HFFc6 (cell line): ENCODE measurements at places on chromosomes 1 and 21. TPM values are rescaled to one million over a fixed set of nuclear protein-coding genes. Genes with fewer than 3 reads are reported as not detected.

- H3K4me3 ChIP-seq = no peak overlapping the region
- H3K4me1 ChIP-seq = peaks cover 15% of the 10 kb centered on the region
- H3K27me3 ChIP-seq = peaks cover 7% of the 10 kb centered on the region
- H3K27ac ChIP-seq = no peak overlapping the region
Observed at GRCh38 chr21:39681257-39681656, 63.7 kb upstream of the IGSF5 start.

- peaks cover 46% of the 10 kb centered on the region for H3K4me1 ChIP-seq
- no peaks in the 10 kb centered on the region for H3K36me3 ChIP-seq
- H3K4me3 ChIP-seq = peak overlapping the region; percentile 82
Observed at GRCh38 chr1:12596007-12596821, 21.8 kb downstream of the DHRS3 start.

GRCh38 chr1:230288641-230289349 lies 137.3 kb downstream of the PGBD5 start:
- H3K4me3 ChIP-seq = no peak overlapping the region
- H3K27ac ChIP-seq = no peak overlapping the region
- H3K27me3 ChIP-seq = peaks cover 20% of the 10 kb centered on the region
- no peak for DNase-seq

DNA sequence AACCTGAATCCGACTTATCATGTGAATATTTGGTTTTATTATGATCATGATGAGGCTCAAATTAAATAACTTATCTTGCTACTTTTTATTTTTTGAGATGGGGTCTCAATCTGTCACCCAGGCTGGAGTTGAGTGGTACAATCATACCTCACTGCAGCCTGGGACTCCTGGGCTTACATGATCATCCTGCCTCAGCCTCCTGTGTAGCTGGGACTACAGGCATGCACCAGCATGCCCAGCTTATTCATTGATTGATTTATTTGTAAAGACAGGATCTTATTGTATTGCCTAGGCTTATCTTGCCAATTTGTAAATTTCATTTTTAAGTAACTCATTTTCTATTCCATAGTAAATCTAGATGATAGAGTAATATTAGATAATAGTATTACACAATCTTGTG lies 84.3 kb downstream of the COL11A1 start:
- H3K27me3 ChIP-seq = no peaks in the 10 kb centered on the region
- no peak overlapping the region for H3K27ac ChIP-seq
- no peak for DNase-seq
- peaks cover 32% of the 10 kb centered on the region for H3K36me3 ChIP-seq
- no peaks in the 10 kb centered on the region for H3K4me1 ChIP-seq
- H3K4me3 ChIP-seq = no peak overlapping the region

DNA sequence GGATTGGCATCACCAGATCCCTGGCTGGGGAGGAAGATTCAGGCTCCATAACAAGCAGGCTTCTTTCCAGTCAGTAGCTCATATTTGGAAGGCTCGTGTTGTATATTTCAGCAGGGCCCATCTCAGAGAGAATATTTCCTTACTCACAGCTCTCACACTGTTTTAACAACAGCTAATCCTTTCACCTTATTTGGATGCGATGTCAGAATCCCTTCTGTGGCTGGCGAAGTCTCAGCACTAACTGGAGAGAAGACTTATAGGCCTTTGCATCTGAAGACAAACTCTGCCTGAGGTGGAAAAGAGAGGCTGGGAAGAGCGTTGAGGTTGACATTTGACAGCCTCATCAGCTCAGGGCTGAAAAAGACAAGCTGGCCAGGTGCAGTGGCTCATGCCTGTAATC lies 47.2 kb upstream of the CAPZB start:
- peaks cover 14% of the 10 kb centered on the region for H3K36me3 ChIP-seq
- H3K4me1 ChIP-seq = no peaks in the 10 kb centered on the region
- H3K27me3 ChIP-seq = peaks cover 7% of the 10 kb centered on the region

DNA sequence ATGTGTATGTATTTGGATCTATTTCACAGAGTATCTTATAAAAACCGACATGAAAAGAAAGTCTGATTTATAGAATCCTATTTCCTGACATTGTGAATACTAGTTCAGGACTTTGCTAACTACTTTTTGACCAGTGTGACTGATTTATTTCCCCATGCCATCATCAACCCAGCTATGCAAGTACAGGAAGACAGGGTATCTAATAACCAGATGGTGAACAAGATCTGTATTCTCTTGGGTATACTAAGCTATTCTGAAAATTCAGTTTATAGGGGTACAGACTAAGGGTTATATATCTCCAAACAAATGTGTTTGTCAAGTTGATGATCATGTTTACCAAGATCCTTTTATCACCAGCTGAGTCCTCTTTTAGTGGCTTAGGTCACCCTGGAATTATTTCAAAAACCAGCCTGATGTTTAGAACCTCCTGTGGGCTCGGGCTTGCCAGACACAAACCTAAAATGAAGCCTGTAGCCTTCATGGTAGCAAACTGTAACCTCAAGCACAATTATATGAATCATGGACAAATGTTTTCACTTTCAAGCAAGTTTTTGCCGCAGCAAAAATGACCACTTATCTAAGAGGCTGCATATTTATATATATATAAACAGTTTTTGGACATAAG lies 185.1 kb downstream of the FGGY start:
- peak overlapping the region; percentile 61 for H3K27ac ChIP-seq
- no peak overlapping the region for H3K4me3 ChIP-seq
- H3K36me3 ChIP-seq = peaks cover 14% of the 10 kb centered on the region
- peaks cover 53% of the 10 kb centered on the region for H3K4me1 ChIP-seq
- peak; percentile 53 for DNase-seq

- no peak overlapping the region for H3K27ac ChIP-seq
- H3K27me3 ChIP-seq = no peaks in the 10 kb centered on the region
- peaks cover 8% of the 10 kb centered on the region; the same call in 1 of the 2 replicates for H3K4me1 ChIP-seq
- no peaks in the 10 kb centered on the region for H3K36me3 ChIP-seq
Observed at GRCh38 chr1:246373828-246374569, 133.1 kb downstream of the SMYD3 start.

- peaks cover 22% of the 10 kb centered on the region for H3K36me3 ChIP-seq
- peak overlapping the region; percentile 93 for H3K4me3 ChIP-seq
- peak; percentile 75 for DNase-seq
- H3K4me1 ChIP-seq = peaks cover 51% of the 10 kb centered on the region
Observed at GRCh38 chr1:36387141-36387949, 1.6 kb upstream of the STK40 start.

GRCh38 chr1:162070094-162070748 lies 730 bp downstream of the NOS1AP start:
- no peaks in the 10 kb centered on the region for H3K4me1 ChIP-seq
- no peak overlapping the region for H3K27ac ChIP-seq
- peaks cover 19% of the 10 kb centered on the region for H3K27me3 ChIP-seq
- DNase-seq = no peak
- peak overlapping the region; percentile 77 for H3K4me3 ChIP-seq
- peaks cover 11% of the 10 kb centered on the region for H3K36me3 ChIP-seq

- H3K36me3 ChIP-seq = no peaks in the 10 kb centered on the region
- peaks cover 1% of the 10 kb centered on the region; the same call in 1 of the 2 replicates for H3K27me3 ChIP-seq
- H3K4me3 ChIP-seq = no peak overlapping the region
- DNase-seq = no peak
- no peaks in the 10 kb centered on the region for H3K4me1 ChIP-seq
Observed at GRCh38 chr1:71473331-71473730, 392.5 kb upstream of the ZRANB2 start.

- H3K4me3 ChIP-seq = no peak overlapping the region
- H3K4me1 ChIP-seq = no peaks in the 10 kb centered on the region
- no peaks in the 10 kb centered on the region for H3K27me3 ChIP-seq
- H3K36me3 ChIP-seq = no peaks in the 10 kb centered on the region
- no peak overlapping the region for H3K27ac ChIP-seq
Observed at GRCh38 chr1:217184854-217185253, 446.0 kb downstream of the GPATCH2 start.

DNA sequence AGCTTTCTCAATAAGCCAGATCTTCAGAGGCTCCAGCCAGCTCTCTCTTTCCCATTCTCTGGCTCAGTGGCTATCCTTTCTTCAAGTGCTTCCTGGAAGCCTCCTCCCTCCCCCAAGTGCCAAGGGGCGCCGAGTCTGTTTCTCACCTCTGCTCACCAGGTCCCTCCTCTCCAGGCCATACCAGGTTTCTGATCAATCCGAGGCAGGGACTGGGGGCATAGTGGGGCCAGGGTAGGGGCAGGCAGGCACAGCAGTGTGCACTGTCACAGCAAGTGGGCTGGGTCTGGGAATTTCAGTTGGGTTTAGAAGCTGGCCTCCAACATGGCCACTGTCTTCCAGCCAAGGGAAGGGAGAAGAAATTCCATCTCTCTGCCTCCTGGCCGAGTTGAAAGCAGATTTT lies 56.5 kb downstream of the NAV1 start:
- H3K4me1 ChIP-seq = peaks cover 76% of the 10 kb centered on the region
- H3K36me3 ChIP-seq = peaks cover 25% of the 10 kb centered on the region
- peaks cover 3% of the 10 kb centered on the region; the same call in 1 of the 2 replicates for H3K27me3 ChIP-seq
- DNase-seq = no peak
- H3K4me3 ChIP-seq = no peak overlapping the region

DNA sequence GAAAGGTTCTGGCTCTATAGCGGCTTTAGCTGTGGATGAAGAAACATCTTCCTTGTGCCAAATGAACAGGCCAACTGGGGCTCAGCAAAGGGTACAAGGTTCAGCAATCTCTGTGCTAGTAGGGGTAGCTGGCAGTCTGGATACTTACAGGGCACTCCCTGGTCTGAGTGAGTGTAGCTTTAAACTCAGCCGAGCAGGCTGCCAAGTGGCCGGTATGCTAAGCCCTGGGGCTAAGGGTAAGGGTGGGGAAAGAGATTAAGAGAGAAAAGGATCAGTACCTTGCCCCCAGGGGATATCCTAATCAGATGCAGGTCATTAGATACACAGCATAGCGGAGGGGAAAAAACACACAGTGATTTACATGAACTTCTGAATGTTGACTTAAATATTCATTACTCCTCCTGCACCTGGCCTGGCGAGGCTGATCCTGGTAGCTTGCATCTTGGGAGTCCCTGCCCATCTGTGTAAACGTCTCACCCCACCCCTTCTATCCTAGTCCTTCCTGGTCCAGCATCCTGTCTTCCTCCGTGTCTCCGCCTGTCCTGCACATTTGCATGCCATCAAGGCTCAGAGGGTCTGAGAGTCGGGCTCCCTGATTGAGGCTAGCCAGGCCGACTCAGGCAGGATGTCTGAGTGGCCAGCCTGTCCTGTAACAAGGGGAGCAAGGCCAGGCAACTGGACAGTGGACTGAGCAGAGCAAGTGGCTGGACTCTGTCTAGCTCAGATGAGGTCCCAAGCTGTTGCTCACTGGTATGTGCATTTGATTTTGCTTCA lies 39.5 kb upstream of the CNTN2 start:
- no peak overlapping the region for H3K27ac ChIP-seq
- H3K36me3 ChIP-seq = no peaks in the 10 kb centered on the region
- H3K4me1 ChIP-seq = no peaks in the 10 kb centered on the region
- no peak for DNase-seq

DNA sequence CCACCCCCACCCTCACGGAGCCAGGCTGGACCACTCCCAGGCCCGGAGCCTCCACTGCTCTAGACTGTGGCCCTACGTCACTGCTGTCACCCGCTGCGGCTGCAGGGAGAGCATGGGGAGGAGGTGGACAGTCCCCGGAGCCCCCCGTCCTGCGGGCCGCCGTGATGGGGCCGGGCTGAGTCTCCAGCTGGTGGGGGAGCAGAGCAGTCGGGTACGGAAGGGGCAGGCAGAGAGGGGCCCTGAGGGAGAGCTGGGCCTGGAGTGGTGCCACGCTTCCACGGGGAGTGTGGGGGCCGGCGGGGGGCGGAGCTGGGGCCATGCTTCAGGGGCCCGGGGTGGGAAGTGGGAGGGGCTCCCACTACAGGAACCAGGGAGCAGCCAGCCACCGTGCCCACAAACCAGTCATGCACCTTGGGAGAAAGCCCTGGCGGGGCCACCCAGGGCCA lies 98.9 kb upstream of the KCNK1 start:
- no peak overlapping the region for H3K4me3 ChIP-seq
- no peaks in the 10 kb centered on the region; the same call in 1 of the 2 replicates for H3K36me3 ChIP-seq
- H3K4me1 ChIP-seq = no peaks in the 10 kb centered on the region
- no peak for DNase-seq

GRCh38 chr1:204578867-204579664 lies 62.9 kb downstream of the MDM4 start:
- H3K4me3 ChIP-seq = peak overlapping the region; percentile 67; the same call in 1 of the 2 replicates
- no peak for DNase-seq
- H3K36me3 ChIP-seq = no peaks in the 10 kb centered on the region
- peaks cover 11% of the 10 kb centered on the region for H3K27me3 ChIP-seq
- H3K27ac ChIP-seq = no peak overlapping the region

DNA sequence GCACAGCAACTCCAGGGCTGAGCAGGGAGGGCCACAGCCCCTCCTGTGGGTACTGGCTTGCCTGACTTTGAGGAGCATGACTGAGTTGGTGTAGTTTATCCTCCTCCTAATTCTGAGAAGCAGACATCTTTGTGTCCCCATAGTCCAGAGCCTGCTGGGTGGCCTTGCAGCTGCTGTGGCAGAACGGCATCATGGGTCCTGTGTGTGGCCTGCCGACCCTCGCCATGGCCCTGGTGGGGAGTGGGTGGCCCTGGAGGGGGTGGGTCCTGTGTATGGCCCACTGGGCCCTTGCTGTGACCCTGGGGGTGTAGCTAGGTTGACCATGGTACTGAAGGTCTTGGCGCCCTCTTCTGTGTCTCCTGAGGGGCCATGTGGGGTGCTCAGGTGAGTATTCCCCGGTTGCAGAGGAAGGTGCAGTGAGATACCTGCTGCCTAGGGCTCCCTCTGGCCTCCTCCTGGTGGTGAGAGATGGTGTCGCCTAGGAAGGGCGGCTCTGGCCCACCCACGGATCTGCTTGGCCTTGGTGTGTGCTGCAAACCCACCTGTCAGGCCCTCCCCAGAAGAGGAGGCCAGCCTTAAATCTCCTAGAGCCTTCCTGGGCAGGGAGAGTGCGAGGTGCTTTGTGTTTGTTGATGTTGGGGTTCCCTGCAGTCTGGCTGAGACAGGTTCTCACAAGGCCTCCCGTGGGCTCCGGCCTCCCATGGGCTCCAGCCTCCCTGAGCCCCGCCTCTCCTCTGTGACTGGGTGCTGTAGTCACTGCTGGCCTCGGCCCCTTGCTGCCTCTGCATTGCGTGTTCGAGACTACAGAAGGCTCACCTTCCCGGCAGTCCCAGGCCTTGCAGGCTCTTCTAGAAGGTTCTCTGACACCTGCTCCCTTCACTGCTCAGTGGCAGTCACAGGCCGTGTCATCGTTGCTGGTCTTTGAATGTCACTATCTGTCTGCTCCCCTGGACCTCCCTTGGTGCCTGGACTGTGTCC lies 7.8 kb downstream of the SNAP47 start:
- DNase-seq = no peak
- H3K36me3 ChIP-seq = no peaks in the 10 kb centered on the region
- H3K4me3 ChIP-seq = no peak overlapping the region
- peaks cover 3% of the 10 kb centered on the region for H3K27me3 ChIP-seq

DNA sequence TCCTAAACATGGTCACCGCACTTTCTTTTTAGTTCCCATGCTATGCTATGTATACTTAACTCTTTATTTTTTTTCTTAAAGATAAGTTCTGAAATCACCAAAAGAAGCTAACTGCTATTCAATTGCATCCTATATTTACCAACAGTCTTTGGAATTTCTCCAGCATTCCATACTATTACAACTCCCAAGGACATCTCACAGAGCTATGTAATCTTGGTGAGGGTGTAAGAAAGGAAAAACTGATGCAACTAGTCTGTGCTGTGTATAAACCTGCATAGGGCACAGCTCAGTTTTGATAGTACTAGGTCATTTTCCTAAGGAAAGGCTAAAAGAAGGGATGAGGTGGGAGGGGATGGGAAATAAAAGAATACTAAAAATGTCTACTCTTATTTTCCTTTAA lies 78.0 kb downstream of the PTPN14 start:
- peaks cover 82% of the 10 kb centered on the region for H3K4me1 ChIP-seq
- no peak overlapping the region for H3K4me3 ChIP-seq
- H3K27ac ChIP-seq = peak overlapping the region; percentile 43
- H3K27me3 ChIP-seq = 0 out of 2 replicates have a peak, but pooled peaks cover 2% of the 10 kb centered on the region
- peak; percentile 50 for DNase-seq
- peaks cover 14% of the 10 kb centered on the region for H3K36me3 ChIP-seq

Gene AMY1B
- total RNA-seq = not detected in 3 replicates

Gene WNT3A
- total RNA-seq = not detected in 3 replicates

Gene C1orf141
- not detected in 3 replicates for total RNA-seq

Gene SUSD4
- 0.35 to 0.92 TPM (median 0.78 TPM) in 3 replicates for total RNA-seq
